GM18507 (cell line): ENCODE measurements at places on chromosomes 12 and 14.

DNA sequence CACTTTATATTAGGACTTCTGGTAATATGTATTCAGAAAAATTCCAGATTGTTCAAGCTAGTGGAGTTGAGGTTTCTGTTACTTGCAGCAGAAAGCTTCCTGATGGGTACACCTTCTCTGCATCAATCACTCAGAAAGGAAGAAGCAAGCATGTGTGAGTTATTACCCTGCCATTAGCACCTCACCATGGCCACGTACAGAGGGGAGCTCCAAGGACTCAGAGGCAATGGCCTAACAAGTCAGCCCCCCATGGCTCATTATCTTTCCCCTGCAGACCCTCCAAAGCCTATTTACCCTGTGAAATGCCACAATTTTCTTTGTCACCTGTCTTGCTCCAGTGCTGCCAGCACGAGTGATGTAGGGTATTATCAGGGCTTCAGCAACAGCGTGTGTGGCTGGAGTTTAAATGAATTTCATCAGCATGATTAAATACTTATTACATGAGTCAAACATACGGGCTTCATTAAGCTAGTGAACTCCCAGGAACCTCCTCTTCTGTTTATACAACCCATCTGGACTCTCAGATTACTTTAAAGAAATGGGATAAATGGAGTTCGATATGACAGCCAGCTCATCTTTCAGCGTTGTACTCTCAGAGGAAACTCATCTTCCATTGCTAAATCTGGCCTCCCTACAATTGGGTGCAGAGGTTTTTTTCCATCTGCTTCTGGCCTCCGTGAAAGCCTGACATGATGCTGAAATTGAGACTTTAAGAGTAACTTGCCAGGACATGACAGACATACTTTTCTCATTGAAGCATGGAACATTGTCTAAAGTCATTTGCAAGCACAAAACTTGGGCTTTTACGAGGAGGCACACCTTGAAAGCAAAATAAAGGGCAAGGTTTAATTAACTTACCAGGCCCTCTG lies 135.9 kb downstream of the TMEM30B start:
- DNase-seq: no peak

DNA sequence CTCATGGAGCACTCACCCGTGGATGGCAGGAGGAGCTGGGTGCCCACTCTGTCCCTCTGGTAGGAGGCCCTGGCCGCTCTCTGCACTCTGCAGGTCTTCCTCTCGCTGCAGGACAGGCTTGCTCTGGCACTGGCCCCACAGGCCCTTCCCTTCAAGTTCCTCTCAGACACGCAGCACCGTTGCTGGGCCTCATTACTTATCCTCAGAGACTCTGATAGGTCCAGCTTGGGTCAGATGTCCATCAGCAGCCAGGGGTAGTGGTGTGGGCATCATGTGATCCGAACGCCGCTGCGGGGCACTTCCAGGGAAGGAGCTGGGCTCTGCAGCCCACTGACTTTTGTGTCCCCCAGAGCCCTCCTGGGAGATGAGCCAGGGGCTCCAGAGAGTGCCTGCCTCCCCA lies 11.8 kb downstream of the OTUB2 start:
- no peak for DNase-seq

GRCh38 chr14:45194964-45195363 lies 58.0 kb downstream of the MIS18BP1 start:
- DNase-seq: no peak

DNA sequence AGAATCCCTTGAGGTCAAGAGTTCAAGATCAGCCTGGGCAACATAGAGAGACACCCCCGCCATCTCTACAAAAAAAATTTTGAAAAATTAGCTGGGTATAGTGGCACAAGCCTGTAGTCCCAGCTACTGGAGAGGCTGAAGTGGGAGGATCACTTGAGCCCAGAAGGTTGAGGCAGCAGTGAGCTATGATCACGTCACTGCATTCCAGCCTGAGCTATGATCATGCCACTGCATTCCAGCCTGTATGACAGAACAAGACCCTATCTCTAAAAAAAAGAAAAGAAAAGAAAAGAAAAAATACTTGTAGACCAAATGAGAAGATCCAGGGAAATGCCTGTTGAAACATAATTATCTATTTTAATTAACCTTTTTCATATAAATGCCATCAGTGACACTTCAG lies 93.8 kb upstream of the MDM1 start:
- DNase-seq: no peak

- no peak for DNase-seq
Measured at GRCh38 chr12:122129131-122129530, 44.9 kb downstream of the IL31 start.

DNA sequence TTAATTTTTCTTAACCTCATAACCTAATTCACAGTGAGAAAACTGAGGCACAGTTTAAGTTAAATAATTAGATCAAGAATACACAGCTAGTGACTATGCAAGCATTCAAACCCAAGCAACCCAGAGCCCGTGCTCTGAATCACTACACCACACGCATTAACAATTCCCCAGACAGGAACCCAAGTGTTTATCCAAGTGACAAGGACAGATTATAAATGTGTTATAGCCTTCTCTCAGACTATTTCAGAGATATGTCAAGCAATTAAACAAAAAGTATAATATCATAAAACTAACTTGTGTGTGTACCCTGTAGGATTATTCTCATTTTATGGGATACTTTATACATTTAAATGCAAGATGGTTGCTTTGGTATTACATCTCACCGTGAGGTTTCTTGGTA lies 43.8 kb downstream of the MED13L start:
- no peak for DNase-seq
